ENCODE measurements at places on chromosomes 7 and 10. TPM values are rescaled to one million over a fixed set of nuclear protein-coding genes. Genes with fewer than 3 reads are reported as not detected.

Gene POLR3A
- polyA plus RNA-seq = 12.8 TPM

Gene FAM237B
- polyA plus RNA-seq = not detected

Gene TUBB8
- polyA plus RNA-seq = not detected

Gene C10orf62
- not detected for polyA plus RNA-seq

Gene SCIN
- polyA plus RNA-seq = 0.68 TPM

Gene TMEM229A
- not detected for polyA plus RNA-seq

Gene SND1
- polyA plus RNA-seq = 128 TPM

Gene NUTM2B
- not detected for polyA plus RNA-seq

- H3K27ac ChIP-seq = no peak overlapping the region
- H3K4me1 ChIP-seq = peaks cover 35% of the 10 kb centered on the region
- DNase-seq = no peak
These were observed 70.6 kb downstream of the STK17A start for GRCh38 chr7:43653466-43653865.

GRCh38 chr10:88493691-88494483, 89.2 kb downstream of the RNLS start:
- no peaks in the 10 kb centered on the region for H3K27me3 ChIP-seq
- H3K27ac ChIP-seq = no peak overlapping the region
- H3K4me1 ChIP-seq = peaks cover 17% of the 10 kb centered on the region
- no peak overlapping the region for H3K4me3 ChIP-seq

GRCh38 chr7:129356176-129356575, 78.1 kb upstream of the STRIP2 start:
- DNase-seq = no peak
- H3K36me3 ChIP-seq = no peaks in the 10 kb centered on the region

- H3K4me1 ChIP-seq = peaks cover 10% of the 10 kb centered on the region
- peaks cover 27% of the 10 kb centered on the region for H3K36me3 ChIP-seq
- no peaks in the 10 kb centered on the region for H3K27me3 ChIP-seq
- no peak overlapping the region for H3K4me3 ChIP-seq
These were observed 54.9 kb upstream of the ZMIZ2 start for GRCh38 chr7:44693641-44694313.

GRCh38 chr10:78811174-78811573, 257.6 kb upstream of the ZMIZ1 start:
- peak; percentile 33 for DNase-seq
- H3K4me3 ChIP-seq = no peak overlapping the region
- H3K4me1 ChIP-seq = peaks cover 10% of the 10 kb centered on the region
- H3K27me3 ChIP-seq = no peaks in the 10 kb centered on the region
- no peak overlapping the region for H3K27ac ChIP-seq

DNA sequence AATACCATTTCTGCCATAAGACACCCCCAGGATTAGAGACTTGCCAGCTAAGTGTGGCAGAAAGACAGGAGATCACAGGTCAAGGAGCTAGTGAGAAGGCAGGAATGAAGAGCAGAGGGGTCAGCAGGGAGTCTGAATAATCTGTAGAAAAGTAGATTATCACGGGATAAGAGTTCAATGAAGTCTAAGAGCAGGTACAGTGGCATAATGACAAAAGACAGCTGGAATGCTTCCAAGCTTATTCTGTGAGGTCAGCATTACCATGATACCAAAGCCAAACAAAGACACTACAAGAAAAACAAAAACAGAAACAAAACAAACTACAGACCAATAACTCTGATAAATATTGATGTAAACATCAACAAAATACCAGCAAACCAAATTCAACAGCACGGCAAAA, 20.8 kb downstream of the PILRA start:
- H3K27me3 ChIP-seq = peaks cover 12% of the 10 kb centered on the region
- no peaks in the 10 kb centered on the region for H3K36me3 ChIP-seq
- DNase-seq = no peak
- H3K27ac ChIP-seq = no peak overlapping the region

GRCh38 chr10:91775731-91776130, 22.5 kb upstream of the TNKS2 start:
- H3K4me1 ChIP-seq = no peaks in the 10 kb centered on the region
- DNase-seq = no peak
- no peaks in the 10 kb centered on the region for H3K36me3 ChIP-seq
- H3K27ac ChIP-seq = no peak overlapping the region

DNA sequence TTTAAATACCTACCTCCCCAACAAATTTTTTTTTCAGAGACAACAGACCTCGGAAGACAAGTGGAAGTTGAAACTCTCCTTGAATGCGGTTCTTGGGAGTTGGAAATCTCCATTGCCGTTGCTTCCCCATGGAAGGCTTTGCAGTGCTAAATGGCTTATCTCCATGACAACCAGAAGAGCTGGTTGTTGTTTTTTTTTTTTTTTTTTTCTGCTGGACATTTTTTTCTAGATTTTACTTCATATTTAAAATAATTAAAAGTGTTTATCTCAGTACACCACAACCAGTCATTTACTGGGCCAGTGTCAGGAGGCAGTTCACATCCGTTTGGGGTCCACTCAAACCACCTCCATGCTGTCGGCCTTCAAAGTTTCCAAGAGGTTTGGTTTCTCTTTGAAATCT, 348.5 kb upstream of the PRKCQ start:
- H3K4me1 ChIP-seq = peaks cover 15% of the 10 kb centered on the region
- H3K4me3 ChIP-seq = no peak overlapping the region
- H3K36me3 ChIP-seq = no peaks in the 10 kb centered on the region
- no peaks in the 10 kb centered on the region for H3K27me3 ChIP-seq
- H3K27ac ChIP-seq = no peak overlapping the region
- peak; percentile 4 for DNase-seq

GRCh38 chr10:90604636-90605035, 253.2 kb downstream of the HTR7 start:
- no peaks in the 10 kb centered on the region for H3K4me1 ChIP-seq
- H3K27ac ChIP-seq = no peak overlapping the region
- no peaks in the 10 kb centered on the region for H3K27me3 ChIP-seq
- H3K4me3 ChIP-seq = no peak overlapping the region

- no peaks in the 10 kb centered on the region for H3K36me3 ChIP-seq
- no peak for DNase-seq
- H3K4me1 ChIP-seq = peaks cover 24% of the 10 kb centered on the region
- no peaks in the 10 kb centered on the region for H3K27me3 ChIP-seq
These were observed 4.1 kb upstream of the CPA4 start for GRCh38 chr7:130288829-130289228.

DNA sequence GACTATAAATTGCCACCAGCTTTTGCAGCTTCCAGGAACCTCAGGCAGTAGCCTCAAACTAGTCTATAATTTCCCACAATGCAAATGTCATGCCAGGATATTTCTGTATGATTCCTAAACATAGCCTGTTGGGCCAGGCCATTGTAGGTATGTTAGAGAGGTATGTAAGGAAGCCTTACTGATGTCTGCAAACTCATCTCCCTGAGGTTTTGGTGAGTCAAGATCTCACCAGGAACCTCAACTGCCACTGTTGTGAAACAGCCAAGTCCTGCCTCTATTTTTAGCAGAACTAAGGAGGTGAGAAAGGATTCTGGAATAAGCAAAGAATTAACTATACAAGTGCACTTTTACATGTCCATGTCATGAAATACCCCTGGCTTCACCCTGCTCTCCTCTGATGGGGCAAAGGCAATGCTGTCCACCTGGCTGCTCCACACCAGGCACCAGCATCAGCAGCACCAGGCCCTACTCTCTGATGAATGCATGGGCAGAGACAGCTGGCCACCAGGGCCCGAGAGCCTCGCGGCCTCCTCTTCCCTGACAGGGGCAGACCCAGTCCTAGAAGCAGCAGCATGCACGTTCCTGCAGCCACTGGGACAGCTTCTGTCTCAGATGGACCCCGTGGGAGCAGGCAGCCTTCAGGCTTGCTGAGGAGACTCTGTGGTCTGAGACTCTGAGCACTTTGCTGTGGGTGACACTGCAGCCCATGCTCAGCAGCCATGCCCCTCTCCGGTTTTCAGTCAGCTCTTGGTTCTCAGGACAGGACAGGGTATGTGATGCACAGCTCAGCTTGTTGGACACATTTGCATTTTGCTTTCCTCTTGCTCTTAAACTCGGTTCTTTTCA, 147.3 kb downstream of the ZMYND11 start:
- H3K27ac ChIP-seq = peak overlapping the region; percentile 25
- no peaks in the 10 kb centered on the region for H3K27me3 ChIP-seq
- DNase-seq = peak; percentile 77

DNA sequence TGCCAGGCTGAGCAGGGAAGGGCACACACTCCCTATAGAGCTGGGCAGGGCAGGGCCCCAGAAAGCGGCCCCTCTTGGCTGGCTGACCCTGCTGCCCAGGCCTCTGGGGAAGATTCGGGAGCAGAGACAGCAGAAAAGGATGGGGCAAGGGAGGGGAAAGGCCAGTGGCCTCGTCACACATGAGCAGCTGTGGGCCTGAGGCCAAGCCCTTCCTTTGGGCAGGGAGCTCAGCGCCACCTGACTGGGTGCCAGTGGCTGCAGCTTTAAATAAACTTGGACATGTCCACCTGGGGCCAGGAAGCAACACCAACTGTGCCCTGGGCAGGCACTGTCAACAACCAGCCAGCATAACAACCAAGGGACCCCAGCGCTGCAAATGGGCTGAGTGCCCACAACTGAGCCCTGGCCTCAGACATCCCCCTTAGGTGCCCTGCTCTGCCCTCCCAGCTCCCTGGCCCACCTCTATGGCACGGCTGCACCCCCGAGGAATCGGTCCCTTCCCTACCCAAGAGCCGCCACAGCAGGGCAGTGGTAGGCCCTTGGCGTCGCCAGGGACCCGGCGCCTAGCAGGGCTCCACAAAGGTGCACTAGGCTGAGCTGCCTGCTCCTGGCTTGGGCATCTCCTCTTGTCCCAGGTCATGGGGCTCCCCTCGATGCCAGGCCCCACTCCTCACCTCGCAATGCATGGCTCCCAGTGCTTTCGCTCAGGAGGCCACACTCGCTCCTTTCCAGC, 2.6 kb downstream of the CAMK2B start:
- no peaks in the 10 kb centered on the region for H3K36me3 ChIP-seq
- H3K27ac ChIP-seq = no peak overlapping the region
- H3K4me3 ChIP-seq = no peak overlapping the region
- no peaks in the 10 kb centered on the region for H3K4me1 ChIP-seq
- peaks cover 19% of the 10 kb centered on the region for H3K27me3 ChIP-seq
- no peak for DNase-seq

GRCh38 chr10:95505641-95506040, 55.5 kb downstream of the SORBS1 start:
- H3K4me1 ChIP-seq = peaks cover 24% of the 10 kb centered on the region
- no peak overlapping the region for H3K27ac ChIP-seq
- no peak for DNase-seq
- H3K27me3 ChIP-seq = no peaks in the 10 kb centered on the region
- H3K36me3 ChIP-seq = no peaks in the 10 kb centered on the region
- no peak overlapping the region for H3K4me3 ChIP-seq

DNA sequence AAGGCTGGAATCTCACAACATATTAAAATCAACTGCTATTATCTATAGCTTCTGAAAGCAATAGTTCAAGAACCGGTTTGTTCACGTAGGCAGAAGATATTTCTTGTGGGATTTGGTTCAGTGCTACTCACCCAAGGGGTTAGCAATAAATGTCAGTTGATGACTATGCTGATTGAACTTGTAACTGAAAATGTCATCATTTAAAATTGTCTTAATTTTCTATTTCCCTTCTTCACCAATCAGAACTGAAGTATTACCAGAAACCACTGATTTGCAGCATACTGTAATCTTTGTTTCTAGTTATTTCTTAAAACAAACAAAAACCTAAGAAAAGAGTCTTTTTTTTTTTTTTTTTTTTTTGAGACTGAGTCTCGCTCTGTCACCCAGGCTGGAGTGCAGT, 46.1 kb downstream of the CPEB3 start:
- H3K36me3 ChIP-seq = no peaks in the 10 kb centered on the region
- H3K27me3 ChIP-seq = no peaks in the 10 kb centered on the region
- peaks cover 7% of the 10 kb centered on the region for H3K4me1 ChIP-seq
- DNase-seq = no peak

Data from GM23248 (cell line).